Fibroblast of lung (primary cell): ENCODE measurements at places on chromosomes 13 and 19. TPM values are rescaled to one million over a fixed set of nuclear protein-coding genes. Genes with fewer than 3 reads are reported as not detected.

EXOC3L2 gene
- polyA plus RNA-seq, result not detected in 2 replicates

SERTM1 gene
- not detected in 2 replicates for polyA plus RNA-seq

PDX1 gene
- not detected in 2 replicates for polyA plus RNA-seq

GRCh38 chr13:111517641-111518010 is 197.2 kb downstream of the TEX29 start:
- DNase-seq, result no peak

DNA sequence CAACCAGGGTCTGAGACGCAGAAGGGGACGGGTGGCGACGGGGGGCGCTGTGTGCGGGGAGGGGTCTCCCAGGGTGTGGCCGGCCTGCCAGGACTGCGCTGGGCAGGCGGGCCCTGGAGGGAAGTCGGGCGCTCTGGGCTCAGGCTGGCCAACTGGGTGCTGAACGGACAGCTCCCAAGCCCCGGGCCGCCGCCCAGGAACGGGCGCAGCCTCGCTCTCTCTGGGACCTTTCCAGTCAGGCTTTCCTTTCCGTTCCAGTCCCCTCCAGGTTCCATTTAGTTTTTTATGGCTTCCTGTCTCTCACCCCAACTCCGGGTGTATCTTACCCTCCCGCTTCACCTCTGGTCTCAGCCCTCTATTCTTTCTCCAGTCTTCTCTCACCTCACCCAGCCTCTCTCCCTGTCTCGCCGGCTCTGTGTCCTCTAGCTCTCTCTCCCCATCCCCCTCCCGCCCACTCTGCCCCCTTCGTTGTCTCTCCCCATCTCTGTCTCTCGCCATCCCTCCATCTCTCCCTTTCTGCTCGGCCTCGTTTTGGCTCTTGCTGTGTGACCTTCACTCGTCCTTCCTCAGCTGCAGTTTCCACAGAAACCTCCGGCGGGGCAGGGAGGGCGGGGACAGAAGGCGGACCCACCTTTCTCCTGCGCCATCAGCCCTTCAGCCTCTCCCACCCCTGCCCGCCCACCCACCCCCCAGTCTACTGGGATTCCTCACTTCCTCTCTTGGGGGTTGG is 3.3 kb upstream of the ATP1A3 start:
- DNase-seq, result peak; percentile 27

- no peak for DNase-seq
Observed at GRCh38 chr13:66849706-66850105, 380.4 kb downstream of the PCDH9 start.

DNA sequence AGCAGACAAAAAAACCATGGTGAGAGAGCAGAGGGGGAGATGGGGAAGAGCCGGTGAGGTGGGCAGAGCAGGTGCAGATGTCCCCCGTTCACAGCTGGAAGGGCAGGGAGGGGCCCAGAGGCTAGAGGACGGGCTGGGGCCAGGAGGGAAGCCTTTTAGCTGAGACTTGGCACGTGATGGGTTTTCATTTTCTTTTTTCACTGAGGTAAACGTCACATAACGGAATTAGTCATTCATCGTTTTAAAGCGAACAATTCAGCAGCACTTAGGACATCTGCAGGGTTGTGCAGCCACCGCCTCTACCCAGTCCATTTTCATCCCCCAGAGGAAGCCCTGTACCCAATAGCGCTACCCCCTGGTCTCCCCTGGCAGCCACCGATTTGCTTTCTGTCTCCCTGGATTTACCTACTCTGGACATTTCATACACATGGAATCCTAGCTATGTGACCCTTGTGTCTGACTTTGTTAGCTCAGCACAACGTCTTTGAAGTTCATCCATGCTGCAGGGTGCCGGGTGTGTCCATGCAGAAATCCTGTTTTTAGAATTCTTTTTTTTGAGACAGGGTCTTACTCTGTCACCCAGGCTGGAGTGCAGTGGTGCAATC is 16.0 kb upstream of the EMC10 start:
- peak; percentile 68 for DNase-seq

GRCh38 chr13:109722068-109722467 is 64.3 kb downstream of the IRS2 start:
- DNase-seq, result no peak

GRCh38 chr19:28425046-28425931 is 787.7 kb downstream of the UQCRFS1 start:
- DNase-seq, result peak; percentile 90
